ENCODE measurements at places on chromosomes 11 and 22.

DNA sequence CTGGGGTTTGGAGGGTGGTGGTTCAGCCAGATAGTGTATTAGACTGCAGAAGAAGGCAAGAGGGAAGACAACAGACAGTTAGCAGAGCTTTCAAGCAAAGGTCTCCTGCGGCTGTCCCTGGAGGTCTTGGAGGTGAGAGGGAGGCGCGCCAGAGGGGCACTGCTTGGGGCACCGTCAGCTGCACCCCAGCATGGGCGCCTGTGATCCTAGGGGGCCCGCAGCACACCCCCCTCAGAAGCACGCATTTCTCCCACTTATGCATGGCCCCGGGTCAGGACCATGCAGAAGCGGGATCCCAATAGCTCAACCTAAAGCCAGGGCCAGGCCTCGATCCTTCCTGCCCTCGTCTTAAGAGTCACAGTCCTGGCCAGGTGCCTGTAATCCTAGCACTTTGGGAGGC is 26.5 kb downstream of the FGF4 start:
- no peak for DNase-seq

DNA sequence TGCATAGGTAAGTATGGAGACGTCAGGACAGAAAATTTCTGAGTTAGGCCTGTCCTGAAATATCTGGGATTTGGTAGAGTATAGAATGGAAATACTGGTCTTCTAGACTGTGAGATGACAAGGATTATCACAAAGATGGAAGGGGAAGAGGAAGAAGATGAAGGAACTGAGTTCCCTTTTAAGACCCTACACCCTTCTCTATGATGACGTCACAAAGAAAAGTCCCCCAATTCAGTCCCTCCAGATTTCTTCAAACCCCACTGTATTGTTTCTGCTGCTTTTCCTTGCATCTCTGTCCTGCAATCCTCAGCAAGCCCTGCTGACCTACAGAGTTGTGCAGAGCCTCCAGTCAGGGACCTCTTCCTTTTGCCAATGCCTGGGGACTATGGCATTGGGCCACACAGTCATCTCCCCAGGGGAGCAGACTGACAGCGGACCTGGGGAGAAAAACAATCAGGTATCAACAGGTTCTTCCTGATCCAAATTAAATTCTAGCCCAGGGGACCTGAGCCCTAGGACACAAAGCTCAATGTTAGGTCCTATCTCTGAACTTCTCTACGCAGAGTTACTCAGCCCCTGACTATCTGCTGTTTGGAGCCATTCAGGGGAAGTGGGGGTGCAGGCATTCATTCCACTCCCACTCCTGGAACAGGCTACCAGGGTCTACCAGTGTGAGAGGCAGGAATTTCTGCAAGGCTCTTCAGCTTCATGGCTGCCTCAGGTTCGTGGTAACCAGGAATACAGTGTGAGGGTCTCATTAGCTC is 49.2 kb upstream of the POU2AF1 start:
- DNase-seq = no peak

- no peak for DNase-seq
Observed at GRCh38 chr22:46162285-46162684, 12.0 kb downstream of the PPARA start.

DNA sequence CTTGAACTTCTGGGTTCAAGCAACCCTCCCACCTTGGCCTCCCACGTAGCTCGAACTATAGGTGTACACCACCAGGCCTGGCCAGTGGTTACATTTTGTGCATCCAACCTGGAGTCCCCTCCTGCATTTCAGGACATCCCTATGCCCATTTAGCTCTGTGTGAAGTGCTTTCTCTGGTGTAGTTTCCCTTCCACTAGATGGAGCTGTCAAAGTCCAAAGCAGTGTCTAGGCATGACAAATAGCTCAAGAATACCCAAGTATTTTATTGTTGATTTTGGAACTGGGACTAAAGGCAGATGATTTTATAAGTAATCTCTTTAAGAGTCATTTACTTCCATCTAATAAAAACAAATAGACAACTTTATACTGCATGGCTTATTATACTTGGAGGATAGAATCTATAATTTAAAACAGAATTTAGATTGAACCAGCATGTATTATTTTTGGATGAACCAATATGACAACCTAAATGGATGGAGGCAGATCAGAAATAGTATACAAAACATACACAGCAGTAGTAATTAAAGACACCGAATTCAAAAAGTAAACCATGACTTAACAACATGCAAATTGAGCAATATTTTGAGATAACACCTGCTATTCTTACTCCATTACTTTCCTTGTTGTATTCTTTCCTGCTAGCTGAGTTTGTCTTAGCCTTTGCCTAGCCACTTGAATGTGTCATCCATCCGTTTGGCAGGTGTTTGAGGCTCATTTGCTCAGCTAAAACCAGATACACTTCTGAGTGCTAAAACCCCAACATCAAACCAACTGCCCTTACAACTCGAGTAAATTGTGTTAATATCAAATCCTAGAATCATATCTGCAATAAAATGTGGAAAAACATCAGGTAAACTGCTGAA is 37.7 kb downstream of the EIF4ENIF1 start:
- no peak for DNase-seq

DNA sequence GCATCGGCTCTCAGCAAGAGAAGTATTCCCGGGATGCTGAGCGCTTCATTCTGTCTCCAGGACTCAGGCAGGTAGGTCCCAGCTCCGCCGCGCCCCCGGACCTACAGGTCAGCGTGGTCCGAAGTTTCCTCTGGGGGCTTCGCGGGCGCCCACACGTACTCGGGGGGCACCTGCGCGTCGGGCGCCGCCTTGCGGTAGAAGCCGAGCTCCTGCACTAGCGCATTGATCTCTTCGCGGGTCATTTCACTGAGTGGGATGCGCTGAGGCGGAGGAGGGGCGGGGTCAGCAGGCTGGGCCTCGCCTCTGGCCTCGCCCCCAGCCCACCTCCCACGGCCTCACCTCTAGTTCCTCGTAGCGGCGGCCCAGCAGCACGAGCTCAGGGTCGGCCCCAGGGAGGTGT is 2.5 kb downstream of the SELENOM start:
- DNase-seq = no peak

- DNase-seq = no peak
Observed at GRCh38 chr11:115193914-115194801, 310.1 kb downstream of the CADM1 start.

DNA sequence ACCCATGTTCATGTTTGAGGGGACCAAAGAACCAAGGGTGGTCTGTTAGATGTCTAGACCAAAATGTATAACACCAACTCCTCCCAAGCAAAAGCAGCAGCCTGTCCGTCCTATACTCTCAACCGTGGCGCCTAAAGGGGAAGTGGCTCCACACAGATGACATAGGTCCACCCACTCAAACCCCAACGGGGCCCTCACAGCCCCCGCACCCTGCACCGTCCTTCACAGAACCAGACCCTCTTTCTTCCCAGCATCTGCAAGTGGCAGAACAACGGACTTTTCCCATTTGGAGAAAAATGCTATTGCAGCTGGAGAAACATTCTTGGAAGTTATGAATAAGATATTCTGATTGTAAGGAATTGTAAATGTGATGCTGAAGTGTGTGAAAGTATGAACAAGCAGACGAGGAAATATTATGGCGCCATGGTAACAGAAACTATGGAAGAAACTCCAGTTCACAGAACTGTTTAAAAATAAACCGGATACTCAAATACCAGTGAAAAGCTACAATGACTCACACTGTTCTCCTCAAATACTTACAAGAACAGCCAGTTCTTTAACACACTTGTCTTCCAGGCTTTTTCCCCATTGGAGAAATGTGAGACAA is 76.5 kb upstream of the ARFGAP3 start:
- DNase-seq = no peak

DNA sequence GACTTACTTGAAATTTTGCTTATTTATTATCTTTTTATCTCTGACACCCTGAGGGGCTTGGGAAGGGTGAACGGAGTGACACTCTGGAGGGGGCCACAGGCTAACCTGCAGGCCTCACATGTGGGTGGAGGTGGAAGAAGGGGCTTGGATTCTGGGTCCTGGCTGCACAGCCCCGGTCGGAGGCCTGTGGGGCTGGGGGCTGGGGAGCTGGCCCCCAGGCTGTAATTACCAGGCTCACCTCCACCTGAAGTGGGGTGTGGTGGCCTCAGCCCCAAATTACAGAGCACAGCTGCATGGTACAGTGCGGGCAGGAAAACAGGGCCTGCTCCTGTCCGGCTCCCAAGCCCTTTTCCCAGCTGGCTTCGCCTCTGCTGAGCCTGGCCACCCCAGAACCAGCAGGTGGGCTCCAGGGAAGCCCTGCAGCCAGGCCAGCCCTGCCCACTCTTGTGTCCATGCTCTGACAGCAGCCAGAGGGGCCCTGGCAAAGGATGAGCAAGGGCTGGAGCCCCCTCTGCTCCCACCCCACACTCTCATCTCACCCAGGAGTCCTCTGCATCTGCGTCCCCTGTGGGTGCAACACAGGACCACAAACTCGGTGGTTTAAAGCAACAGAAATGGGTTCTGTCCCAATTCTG is 48.0 kb downstream of the IGF2 start:
- DNase-seq = no peak

Data from cerebellar nuclear complex (tissue), 1 donor.